ENCODE measurements at places on chromosomes 11 and 22.

GRCh38 chr11:96200243-96200642 is 142.8 kb downstream of the MAML2 start:
- DNase-seq, result no peak

DNA sequence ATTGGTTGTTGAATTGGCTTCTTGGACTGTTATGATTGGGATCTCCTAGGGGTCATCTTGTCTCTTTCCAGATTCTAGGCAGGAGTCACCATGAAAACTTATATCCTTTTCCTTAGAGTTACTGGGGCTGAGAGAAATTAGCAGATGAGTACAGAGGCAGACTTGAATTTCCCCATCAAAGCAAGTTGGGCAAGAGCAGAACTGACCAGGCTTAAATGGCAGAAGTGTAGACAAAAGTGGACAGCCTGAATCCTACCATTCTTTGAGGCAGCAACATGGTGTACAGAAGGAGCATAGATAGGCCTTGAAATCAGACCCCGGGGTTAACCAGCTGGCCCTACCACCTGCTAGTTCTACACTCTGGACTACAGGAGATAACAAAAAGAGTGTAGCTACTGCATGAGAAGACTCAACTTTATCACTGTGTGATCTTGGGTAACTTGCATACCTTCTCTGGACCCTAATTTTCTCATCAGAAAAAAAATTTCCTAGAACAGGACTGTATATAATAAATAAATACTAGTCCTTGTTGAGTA is 427.4 kb upstream of the CADM1 start:
- no peak for DNase-seq

DNA sequence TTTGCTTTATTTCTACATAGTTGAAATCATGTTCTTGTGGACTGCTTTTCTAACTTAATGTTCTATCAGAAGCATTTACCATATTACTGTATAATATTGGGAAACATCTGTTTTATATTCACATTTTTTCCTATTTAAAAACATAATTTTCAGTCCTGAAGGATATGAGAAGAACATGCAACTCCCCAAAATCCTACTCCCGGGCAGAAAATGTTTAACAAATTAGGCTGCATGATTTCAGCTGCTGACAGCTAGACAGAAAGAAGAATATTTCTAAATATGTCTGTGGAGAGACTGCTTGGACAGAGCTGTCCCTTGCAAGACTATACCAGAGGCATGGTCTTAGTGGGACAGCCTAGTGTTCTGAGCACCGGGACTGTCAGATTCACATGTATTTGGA is 15.7 kb upstream of the AMPD3 start:
- no peak for DNase-seq

DNA sequence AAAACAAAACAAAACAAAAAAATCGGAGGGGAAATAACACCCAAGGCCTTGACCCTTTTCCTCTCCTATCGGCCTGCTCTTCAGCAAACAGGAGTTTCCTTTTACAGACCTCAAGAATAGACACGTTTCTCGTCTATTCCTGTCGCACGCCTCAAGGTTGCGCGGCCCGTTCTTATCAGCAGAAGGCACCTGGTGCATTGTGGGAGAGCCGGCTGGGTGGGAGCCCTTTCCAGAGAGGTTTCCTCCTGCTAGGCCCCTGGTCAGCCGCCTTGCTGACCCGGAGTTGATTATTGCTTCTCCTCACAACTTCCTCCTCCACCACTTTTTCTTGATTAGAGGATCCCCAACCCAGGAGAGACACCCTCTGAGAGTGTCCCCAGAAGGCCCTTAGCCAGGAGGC is 497.3 kb downstream of the MIAT start:
- no peak for DNase-seq

DNA sequence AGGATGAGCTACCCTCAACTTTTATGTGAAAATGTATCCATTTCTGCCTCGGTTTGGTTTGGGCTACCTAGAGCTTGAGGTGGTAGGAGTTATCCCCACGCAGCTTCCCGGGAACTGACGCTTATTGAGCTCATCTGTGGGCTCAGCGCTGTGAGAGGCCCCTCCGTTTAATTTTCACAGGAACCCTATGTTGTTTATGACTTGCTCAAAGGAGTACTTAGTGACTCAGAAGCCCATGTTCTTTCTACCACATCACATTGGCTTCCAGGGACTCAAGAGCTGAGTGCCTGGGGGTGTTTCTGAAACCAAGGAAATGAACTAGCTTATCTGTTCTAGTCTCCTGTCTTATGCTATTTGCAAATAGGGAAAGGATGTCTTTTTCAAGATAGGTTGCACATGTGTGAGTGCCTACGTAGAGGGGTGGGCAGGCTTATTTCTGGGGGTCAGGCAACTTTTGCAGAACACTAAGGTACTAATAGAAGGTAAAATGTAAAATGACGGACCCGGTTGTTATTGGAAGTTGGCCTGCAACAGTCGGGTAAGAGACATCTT is 40.5 kb downstream of the MICAL2 start:
- DNase-seq, result peak; percentile 84

DNA sequence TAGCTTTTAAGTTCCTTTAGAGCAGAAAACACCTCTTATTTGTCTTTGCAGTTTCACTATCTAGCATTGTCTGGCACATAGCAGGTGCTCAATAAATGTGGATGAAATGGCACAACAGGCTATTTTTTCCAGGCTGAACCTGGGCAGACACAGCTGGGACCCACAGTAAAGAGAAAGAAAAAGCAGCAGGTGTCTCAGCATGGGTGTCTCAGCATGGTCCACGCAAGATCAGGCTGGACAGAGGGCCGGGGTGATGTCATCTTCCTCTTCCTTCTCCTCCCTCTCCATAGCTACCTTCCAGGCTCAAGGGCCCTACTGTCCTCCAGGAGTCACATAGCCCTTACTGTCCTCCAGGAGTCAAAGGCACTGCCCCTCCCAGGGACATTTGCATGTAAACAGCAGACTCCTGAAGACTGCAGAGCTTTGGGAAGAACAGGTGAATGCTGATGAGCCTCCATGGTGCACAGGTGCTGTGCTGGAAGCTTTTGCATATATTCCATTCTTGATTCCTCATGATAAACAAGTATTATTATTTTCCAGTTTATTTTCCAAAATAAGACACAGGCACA is 65.2 kb downstream of the DSCAML1 start:
- no peak for DNase-seq

DNA sequence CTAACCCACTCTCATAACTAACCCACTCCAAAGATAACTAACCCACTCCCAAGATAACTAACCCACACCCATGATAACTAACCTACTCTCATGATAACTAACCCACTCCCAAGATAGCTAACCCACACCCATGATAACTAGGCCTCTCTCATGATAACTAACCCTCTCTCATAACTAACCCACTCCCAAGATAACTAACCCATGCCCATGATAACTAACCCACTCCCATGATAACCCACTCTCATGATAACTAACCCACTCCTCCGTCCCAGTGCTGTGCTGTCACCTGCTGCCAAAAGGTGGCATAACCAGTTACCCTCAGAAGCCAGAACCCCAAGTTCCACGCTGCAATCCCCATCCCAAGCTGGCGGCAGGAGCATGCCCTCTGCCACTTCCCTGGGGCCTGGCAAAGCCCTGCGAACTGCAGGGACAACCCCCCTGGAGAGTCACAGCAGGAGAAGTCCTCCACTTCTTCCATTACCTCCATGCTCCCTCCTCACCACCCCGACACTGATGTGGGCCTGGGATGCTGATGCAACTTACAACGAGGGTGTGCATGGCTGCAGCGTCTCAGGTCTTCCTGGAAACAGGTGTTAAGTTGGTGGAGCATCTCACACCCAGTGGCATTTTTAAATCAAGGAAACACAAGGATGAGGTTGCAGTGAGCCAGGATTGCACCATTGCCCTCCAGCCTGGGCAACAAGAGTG is 30.8 kb upstream of the CELSR1 start:
- peak; percentile 17 for DNase-seq

GRCh38 chr11:109425554-109425953 is 3.6 kb downstream of the C11orf87 start:
- no peak for DNase-seq

DNA sequence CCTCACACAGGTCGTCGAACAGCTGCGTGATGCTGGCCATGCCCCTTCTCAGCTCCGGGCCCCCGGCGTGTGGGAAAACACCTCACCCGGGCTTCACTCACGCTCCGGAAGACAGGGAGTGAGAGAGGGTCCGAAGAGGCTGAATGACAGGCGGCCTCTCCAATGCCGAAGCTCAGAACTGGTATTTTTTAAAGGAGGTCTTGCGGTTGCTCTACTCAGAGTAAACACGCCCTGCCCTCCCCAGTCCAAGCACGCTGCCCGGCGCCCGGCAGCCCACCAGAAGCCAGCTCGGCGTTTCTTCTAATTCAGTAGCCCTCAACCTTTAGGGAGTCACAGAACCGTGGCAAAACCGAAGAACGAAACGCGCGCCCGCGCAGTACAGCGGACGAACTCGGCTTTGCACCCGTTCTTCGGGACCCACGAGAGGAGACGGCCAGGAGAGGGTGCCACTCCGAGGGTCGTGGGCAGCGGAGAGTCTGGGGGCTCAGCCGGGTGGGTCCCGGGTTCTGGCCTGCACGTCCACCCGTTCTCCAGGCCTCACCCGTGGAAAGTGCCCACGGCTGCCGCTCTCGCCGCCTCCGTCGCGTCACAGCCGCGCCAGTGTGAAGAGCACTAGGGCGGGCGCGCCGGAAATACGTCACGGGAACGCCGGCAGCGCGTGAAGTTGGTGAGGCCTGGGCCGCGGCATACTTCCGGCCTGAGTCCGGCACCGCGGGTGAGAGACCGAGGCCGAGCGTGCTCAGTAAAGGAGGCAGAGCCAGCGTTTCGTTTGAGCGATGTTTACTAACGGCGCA is at the start of gene TUBGCP6:
Gene TUBGCP6 (minus strand): TSS at position 604 of the 794 bp plus-strand sequence. CDS start 564 bp downstream, at position 40.
- DNase-seq, result peak; percentile 96

- no peak for DNase-seq
Measured at GRCh38 chr11:5046754-5047330, 516 bp downstream of the OR52J3 start.

- no peak for DNase-seq
Measured at GRCh38 chr22:18154821-18155390, 4.9 kb downstream of the USP18 start.

GRCh38 chr11:106070606-106071005 is 6.5 kb downstream of the KBTBD3 start:
- DNase-seq, result no peak

- no peak for DNase-seq
Measured at GRCh38 chr11:110564676-110565356, 135.1 kb downstream of the FDX1 start.
